ENCODE measurements at places on chromosomes 13 and 19.

DNA sequence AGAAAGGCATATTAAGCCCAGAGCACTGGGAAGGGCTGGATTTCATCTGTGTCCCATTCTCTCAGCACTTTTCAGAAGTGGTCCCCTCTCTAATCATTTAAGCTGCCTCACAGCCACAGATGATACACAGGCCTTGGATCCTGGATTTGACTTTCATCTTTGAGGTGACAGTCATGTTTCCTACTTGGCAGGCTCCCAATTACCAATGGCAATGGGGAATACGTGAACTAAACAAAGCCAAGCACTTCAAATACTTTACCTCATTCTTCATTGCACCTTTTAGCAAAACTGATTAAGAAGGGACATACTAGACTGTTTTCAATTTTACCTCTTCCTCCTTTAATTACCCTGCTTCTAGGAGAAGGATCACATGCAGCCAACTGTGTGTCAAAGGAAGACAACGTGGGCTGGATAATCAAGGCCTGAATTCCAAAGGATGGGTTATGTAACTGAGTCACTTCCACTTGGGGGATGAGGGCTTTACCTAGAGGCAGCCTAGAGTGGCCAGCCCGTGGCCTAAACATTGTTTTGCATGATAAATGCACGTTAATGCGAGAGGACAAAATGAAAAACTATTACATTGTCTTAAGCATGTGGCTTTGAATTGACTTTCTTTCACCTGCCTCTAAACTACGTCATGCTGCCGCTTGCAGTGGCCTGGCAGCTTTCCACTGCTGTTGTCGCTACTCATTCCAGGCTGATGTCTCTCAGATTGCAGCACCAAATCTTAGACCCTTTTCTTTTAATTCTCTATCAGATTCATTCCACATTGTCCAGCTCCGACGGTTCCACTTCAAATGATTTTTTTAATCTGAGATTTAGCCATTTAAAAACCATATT, 95.0 kb downstream of the KCTD12 start:
- DNase-seq, result no peak

- no peak for DNase-seq
Measured at GRCh38 chr13:60850526-60850925, 453.5 kb downstream of the TDRD3 start.

GRCh38 chr13:41909506-41909905, 51.4 kb downstream of the VWA8 start:
- DNase-seq, result no peak

DNA sequence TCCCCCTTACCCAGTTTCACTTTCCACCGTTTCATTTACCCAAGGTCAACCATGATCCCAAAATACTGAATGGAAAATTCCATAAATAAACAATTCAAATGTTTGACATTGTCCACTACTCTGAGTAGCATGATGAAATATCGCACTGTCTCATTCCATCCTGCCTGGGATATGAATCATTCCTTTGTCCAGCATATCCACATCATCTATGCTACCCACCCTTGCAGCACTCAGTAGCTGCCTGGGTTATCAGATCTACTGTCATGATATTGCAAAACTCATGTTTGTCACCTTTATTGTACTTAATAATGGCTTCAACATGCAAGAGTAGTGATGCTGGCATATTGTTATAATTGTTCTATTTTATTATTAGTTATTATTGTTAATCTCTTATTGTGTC, 263.9 kb upstream of the NBEA start:
- DNase-seq, result no peak

DNA sequence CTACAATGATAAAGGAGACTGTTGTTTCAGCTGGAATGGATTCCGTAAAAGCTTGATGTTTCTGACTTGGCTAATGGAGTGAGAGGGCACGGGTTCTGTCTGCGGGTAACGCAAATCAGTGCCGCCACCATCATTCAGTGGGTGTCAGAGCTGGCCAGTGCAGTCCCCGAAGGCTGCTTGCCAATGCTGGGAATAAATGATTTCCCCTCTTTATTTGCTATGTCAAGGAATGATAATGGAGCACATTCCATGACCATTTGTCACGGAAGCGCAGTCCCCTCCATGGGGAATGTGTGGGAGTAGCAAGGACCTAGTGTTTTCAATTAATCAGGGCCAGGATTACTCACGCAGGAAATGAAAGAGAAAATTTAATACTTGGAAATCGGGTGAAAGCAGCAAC, 899.3 kb downstream of the UQCRFS1 start:
- no peak for DNase-seq

- DNase-seq, result no peak
Measured at GRCh38 chr13:28171266-28171665, 32.9 kb downstream of the PAN3 start.

DNA sequence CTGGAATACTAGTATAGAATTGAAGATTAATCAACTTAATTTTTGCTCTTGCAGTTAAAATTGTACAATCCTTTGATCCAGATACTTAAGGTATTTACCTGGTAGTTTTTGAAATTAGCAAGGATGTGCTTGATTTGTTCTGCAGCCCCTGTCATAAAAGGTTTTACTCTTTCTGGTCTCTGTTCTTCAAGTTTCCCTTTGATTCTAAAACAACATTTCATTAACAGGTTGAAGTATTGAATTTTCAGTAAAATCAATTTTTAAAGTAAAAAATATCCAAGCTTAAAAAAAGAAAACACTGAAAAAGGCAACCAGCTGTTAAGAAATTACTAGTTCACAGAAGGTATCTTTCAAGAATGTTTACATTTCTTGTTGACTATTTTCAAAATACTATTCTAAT, 1.6 kb downstream of the TPT1 start:
- no peak for DNase-seq

DNA sequence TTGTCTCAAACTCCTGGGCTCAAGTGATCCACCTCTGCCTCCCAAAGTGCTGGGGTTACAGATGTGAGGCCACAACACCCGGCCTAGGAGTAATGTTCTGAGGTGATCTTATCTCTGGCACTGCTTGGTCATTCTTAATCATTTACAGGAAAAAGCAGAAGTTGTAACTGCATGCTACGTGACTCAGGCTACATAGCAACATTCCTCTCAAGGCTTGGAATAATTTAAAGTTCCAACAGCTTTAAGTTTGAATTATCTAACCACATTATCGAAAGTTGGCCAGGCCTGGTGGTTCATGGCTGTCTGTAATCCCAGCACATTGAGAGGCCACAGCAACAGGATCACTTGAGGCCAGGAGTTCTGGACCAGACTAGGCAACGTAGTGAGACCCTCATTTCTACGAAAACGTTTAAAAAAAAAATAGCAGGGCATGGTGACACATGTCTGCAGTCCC, 3.9 kb upstream of the B9D2 start:
- DNase-seq, result no peak

GRCh38 chr19:49427855-49428546, 2.8 kb downstream of the GFY start:
- DNase-seq, result no peak

- DNase-seq, result no peak
Measured at GRCh38 chr13:109387471-109387870, 398.9 kb downstream of the IRS2 start.

- DNase-seq, result no peak
Measured at GRCh38 chr13:77298426-77298825, 28.5 kb downstream of the MYCBP2 start.

DNA sequence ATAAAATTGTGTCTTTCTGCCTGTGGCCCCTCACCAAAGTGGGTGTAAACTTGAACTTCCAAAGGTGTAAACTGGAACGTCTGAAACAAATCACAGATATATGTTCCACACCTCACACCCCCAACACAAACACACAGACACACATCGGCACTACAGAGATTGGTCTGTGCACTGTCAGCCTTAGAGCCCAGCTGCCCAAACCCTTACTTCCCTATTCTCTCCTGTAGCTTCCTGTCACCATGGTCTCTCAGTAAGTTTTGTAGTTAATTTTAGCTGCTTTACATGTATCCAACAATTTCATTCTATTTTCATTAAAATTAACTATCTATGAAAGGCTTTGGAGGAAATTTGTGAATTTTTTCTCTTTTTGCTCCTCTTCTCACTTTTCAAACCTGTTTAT, 5.4 kb downstream of the TM9SF2 start:
- DNase-seq, result no peak

- no peak for DNase-seq
Measured at GRCh38 chr19:36709423-36709822, 22.0 kb downstream of the ZNF567 start.
